Fibroblast of gingiva (primary cell): ENCODE measurements at places on chromosomes 4 and X.

DNA sequence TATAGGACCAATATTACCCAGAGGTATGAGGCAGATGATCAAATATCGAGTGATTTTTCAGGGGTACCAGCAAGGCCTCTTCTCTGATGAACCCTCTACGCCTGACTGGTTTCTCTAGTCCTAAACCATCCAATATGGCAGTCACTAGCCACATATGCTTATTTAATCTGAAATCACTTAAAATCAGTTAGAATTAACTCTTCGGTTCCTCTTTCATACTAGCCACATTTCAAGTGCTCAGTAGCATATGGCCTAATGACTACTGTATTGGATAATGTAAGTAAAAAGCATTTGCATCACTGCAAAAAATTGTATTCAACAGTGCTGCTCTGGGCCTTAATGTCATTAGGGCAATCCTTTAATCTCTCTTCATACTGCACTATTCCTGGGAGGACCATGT lies 4.4 kb upstream of the APBB2 start:
- no peak for DNase-seq

DNA sequence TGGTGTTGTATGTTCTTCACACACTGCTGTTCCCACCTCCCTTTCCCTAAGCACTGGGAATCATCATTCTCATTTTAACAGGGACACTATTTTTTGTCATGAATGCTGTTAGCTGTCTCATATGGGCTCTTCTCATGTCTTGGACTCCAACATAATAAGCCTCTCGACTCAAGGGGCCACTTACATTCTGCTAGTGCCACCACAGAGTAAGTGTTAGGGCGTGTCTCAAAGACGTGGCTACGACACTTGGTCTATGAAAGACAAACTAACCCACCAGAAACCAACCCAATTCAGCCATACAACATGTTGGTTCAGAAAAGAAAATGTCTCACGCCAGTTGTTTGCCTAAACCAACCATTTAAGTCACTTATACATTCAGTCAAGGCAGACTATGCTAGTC lies 32.2 kb downstream of the SEL1L3 start:
- no peak for DNase-seq

GRCh38 chr4:158810487-158811215 lies 41.8 kb downstream of the FNIP2 start:
- DNase-seq: peak; percentile 86

GRCh38 chrX:134502686-134503085 lies 42.7 kb downstream of the HPRT1 start:
- peak; percentile 2 for DNase-seq

- no peak for DNase-seq
Measured at GRCh38 chr4:109044431-109044830, 258.0 kb downstream of the COL25A1 start.

DNA sequence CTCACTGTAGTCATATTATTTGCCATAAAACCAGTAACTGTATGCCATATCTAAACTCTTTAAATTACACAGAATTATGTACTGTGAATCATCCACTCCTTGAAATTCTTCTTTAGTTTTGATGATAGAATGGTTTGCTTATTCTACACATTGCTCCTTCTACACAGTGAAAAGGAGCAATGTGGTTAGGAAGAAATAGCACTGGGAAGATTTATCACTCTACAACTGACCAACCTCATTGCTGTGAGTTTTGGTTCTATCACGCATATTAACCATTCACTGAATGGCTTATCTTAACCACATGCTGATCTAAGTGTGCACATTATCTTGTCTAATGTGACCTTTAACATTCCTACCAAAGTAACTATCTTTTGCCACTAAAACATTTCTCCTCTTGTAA lies 415.7 kb upstream of the NDST4 start:
- DNase-seq: no peak

- peak; percentile 90 for DNase-seq
Measured at GRCh38 chrX:41452565-41453356, 5.6 kb downstream of the NYX start.
